Hair follicle dermal papilla cell (primary cell): ENCODE measurements at places on chromosomes 3 and 15. TPM values are rescaled to one million over a fixed set of nuclear protein-coding genes. Genes with fewer than 3 reads are reported as not detected.

Gene ZNF385D
- 1.2 and 1.6 TPM in 2 replicates for total RNA-seq

Gene VPS33B
- total RNA-seq = 11.7 and 11.8 TPM in 2 replicates

Gene MST1
- total RNA-seq = 4.4 and 6.1 TPM in 2 replicates

Gene SLC28A1
- total RNA-seq = not detected in 2 replicates

Gene CIP2A
- total RNA-seq = 8.4 and 8.6 TPM in 2 replicates

Gene RHOV
- 0.16 and 0.24 TPM in 2 replicates for total RNA-seq

Gene ZNF80
- total RNA-seq = not detected in 2 replicates

Gene FANCD2OS
- total RNA-seq = not detected in 2 replicates

Gene GABRR3
- total RNA-seq = not detected in 2 replicates
